ENCODE measurements at places on chromosomes 7 and 10. TPM values are rescaled to one million over a fixed set of nuclear protein-coding genes. Genes with fewer than 3 reads are reported as not detected.

DNA sequence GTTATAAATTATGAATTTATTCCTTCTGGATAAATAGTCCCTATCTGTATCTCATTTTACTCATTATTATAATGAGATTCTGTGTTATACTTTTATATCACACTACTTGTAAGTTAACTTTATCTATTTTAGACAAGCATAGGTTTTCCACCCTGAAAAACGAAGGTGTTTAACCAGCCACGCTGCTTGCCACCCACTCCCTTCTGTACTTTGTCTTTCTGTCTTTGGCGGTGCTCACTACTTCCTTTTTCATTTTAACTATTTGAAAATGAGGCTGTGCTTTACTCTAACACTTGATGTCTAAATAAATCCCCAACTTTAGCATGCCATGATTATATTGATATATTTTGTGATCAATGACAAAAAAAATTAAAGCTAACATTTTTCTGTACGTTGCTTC, 952.9 kb downstream of the DNAJB9 start:
- no peak for DNase-seq

GRCh38 chr10:71462062-71462935, 65.6 kb downstream of the CDH23 start:
- no peak for DNase-seq

DNA sequence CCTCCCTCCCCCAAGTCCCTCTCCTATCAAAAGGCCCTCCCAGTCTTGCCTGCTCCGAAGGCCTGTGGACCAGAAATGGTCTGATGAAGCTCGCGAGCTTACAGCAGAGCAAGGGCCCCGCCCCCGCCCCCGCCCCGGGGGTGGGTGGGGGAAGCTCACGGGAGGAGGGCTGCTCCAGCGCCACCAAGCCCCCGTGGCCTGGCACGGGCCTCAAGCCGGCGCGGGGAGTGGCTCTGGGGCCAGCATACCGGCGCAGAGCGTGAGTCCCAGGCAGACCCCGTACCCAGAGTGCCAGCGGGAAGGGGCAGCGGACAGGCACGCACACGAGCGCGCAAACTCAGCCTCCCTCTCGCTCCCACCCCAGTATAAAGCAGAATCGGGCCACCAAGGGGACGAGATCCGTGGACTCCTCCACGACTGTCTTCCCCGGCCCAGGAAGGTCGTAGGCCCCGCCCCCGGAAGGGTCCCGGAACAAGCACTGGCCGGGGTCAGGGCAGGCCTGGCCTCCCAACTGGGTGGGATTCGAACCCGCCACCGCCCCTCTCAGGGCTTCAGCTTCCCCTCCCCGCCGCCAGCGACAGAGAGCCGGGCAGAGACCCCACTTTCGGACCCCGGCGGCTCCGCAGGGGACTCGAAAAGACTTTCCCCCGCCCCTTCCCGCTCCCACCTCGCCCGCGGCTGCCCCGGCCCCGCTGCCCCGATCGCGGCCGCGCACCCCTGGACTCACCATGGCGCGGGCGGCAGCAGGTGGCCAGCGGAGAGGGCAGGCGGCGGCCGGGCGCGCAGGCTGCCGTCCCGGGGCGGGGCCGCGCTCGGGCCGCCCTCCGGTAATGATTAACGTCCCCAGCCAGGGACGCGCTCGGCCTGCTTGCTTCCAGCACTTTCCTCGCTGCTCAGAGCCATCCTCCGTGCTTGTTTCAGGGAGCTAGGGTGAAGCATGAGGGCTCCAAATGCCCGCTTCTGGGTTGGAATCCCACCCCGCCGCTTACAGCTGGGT, at the start of gene PCBD1:
TSS of gene PCBD1 (minus strand) at position 762 of the 997 bp plus-strand sequence. CDS start at position 730, 32 bp downstream.
- DNase-seq, result peak; percentile 40

GRCh38 chr7:127532736-127533135, 52.7 kb downstream of the GCC1 start:
- DNase-seq, result no peak

DNA sequence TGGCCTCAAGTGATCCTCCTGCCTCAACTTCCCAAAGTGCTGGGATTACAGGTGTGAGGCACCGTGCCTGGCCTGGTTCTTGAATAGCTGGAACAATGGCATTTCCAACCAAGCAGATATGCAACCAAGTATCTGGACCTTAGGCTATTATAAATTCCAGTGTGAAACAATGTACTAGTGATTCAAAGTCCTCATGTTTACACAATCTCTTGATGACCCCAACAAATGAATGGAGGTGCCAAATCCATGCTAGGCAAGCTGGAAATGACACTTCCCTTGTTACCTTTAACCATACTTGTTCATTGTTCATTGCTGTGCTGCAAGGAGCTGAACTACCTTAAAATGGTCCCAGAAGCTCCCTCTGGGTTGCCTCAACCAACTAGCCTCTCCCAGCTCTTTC, 282.2 kb upstream of the KLF14 start:
- DNase-seq, result no peak

GRCh38 chr10:118307220-118307619, 34.9 kb downstream of the FAM204A start:
- DNase-seq, result no peak

- no peak for DNase-seq
Observed at GRCh38 chr7:39617005-39617404, 6.4 kb upstream of the RALA start.

DNA sequence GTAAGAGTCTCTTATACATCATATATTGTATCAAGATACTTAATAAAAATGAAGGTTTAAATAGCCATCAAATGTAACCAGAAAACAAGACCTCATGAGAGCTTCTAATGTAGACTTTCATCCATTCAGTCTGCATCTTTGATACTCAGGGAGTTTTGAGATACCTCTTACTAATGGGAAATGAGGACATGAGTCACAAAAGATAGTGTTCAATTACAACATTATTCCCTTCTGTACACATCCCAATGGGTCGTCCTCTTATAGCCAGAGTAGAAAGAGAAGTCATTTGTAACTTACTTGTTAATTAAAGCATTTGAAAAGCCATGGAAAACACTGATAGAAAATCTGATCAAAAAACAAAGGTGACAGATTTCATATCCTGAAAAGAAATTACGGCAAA, 19.4 kb downstream of the SHTN1 start:
- no peak for DNase-seq

- no peak for DNase-seq
Observed at GRCh38 chr10:98511876-98512275, 65.1 kb upstream of the HPS1 start.

- no peak for DNase-seq
Observed at GRCh38 chr7:102424129-102424551, 9.2 kb upstream of the ORAI2 start.

GRCh38 chr7:143979359-143979758, 20.8 kb upstream of the OR6B1 start:
- DNase-seq, result no peak

Gene CRHR2
- not detected for total RNA-seq

Gene AKR1C4
- total RNA-seq, result not detected

Gene WEE2
- not detected for total RNA-seq

Gene LAMB4
- not detected for total RNA-seq

Gene ZNF92
- total RNA-seq, result 2.4 TPM
